Activated T-cell treated with anti-CD3 and anti-CD28 coated beads, Interleukin-2, amount 50 U/mL, for 72 hours (primary cell): ENCODE measurements at places on chromosomes 1 and 21.

- no peak for DNase-seq
These were observed 112.6 kb downstream of the PAX7 start for GRCh38 chr1:18743233-18743632.

DNA sequence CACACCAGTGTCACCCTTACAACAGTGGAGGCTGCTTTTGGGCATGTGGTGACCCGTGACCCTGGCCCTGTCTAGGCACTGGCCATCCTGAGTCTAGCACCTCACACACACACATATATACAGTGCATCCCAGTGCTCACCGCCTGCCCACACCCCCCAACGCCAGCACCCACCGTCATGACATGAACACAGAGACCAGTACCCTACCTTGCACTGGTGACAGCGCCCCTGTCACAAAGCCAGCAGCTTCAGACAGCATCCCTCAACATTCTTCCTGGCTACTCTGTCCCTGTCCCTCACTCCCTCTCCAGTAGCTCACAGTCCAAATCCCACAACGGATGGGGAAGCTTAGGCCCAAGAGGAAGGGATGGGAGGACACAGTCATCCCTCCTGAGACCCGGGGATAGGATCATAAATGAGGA lies 27.1 kb downstream of the AHDC1 start:
- no peak for DNase-seq

- no peak for DNase-seq
These were observed 388.0 kb downstream of the PLPP3 start for GRCh38 chr1:56191369-56191768.

DNA sequence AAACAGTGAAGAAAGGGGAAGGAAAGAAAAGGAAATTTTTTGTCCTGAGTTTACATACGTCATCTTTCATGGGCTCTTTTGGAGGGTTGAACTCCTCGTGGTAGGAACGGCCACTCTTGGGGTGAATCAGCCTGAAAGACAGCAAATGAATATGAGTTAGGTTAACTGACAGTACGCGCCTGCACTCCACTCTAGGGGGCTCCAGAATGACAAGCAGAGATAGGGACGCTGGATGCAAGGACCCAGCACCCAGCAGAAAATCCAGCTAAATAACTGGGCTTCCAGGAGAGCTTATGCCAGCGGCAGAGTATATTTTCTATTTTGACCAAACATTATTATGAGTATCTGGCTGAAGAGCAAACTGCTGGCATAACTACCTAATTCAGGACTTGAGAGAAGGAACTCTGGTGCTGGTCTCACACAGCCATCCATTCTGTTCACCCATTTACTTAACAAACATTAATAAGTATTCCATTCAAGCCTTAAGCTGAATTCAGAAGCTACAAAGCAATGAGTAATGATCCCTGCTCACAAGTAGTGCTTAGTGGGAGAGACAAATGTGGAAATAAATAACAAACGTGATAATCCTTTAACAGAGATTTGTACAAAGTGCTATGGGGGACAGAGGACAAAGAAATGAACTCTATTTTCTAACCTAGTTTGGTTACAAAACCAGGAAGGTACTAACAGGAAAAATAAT lies 22.1 kb downstream of the AK2 start:
- no peak for DNase-seq

- no peak for DNase-seq
These were observed 466 bp downstream of the VPS26C start for GRCh38 chr21:37266515-37267221.

- no peak for DNase-seq
These were observed 4.7 kb downstream of the CHI3L1 start for GRCh38 chr1:203181586-203182386.

DNA sequence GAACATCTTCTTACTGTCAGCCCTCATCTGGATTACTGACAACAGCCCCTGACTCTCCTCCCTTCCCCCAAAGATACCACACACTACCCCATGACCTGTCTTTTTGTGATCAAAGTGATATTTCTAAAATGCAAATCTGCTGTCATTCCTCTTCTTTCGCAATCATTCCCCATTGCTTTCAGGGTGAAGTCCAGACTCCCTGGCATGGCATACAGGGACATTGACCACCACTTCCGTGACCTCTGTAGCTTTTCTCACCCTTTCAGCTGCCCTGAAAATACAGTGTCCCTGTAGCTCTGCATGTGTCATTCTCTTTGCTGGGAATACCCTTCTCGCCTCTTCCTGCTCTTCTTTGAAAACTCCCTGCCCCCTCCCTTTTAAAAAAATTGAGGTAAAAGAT lies 4.1 kb downstream of the SERINC2 start:
- no peak for DNase-seq

GRCh38 chr21:42040411-42041180 lies 30.4 kb upstream of the ZBTB21 start:
- DNase-seq, result no peak

DNA sequence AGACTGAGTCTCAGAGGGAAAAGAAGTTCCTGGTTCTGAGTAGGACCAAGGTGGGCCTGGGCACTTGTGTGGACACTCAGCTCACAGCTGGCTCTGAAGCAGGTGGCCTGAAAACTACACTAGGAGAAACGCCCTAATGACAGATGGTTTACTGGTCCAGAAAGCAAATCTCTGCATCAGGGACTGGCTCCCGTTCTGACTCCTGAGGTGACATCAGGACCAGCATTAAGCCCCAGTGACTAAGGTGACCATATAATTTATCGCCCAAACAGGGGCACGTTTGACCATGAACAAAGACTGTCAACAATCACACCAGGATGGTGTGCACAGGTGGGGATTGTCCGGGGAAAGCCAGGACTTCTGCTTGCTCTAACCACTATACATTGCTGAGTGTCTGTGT lies 12.2 kb upstream of the CD34 start:
- no peak for DNase-seq

DNA sequence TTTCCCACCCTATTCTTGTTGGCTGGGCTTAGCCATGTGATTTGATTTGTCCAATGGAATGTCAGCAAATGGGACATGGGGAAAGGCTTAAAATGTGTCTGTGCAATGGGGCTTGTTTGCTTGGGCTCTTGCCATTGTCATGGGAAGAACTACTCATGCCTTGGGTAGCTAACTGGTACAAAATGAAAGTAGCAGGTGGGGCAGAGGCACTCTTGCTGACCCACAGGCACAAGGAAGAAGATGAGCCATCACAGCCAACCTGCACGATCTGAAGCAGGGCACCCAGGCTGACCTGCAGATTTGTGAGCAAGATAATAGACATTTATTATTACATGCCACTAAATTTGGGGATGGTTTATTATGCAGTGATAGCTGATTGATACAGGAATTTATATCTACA lies 305.9 kb upstream of the CAMK1G start:
- DNase-seq, result no peak

- peak; percentile 67 for DNase-seq
These were observed 26.9 kb downstream of the ITPKB start for GRCh38 chr1:226711976-226712741.

- no peak for DNase-seq
These were observed 98.0 kb downstream of the TGFBR3 start for GRCh38 chr1:91787919-91788318.

DNA sequence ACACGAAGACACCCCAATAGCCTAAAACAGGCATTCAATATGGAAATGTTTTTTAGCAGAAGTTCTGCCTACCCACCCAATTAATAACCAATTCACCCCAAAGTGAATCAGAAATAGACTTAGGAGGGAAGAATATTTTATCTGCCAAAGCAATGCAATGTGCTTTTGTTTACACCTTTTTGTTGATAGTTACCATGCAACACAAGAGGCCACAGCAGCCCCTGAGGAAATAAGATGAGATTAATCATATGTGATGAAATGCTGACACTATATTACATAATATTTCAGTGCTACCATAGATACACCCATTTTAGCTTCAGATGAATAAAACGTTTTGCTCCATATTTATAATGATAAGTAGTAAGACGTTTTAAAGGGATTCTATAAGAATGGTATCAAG lies 60.9 kb upstream of the RGS2 start:
- no peak for DNase-seq

DNA sequence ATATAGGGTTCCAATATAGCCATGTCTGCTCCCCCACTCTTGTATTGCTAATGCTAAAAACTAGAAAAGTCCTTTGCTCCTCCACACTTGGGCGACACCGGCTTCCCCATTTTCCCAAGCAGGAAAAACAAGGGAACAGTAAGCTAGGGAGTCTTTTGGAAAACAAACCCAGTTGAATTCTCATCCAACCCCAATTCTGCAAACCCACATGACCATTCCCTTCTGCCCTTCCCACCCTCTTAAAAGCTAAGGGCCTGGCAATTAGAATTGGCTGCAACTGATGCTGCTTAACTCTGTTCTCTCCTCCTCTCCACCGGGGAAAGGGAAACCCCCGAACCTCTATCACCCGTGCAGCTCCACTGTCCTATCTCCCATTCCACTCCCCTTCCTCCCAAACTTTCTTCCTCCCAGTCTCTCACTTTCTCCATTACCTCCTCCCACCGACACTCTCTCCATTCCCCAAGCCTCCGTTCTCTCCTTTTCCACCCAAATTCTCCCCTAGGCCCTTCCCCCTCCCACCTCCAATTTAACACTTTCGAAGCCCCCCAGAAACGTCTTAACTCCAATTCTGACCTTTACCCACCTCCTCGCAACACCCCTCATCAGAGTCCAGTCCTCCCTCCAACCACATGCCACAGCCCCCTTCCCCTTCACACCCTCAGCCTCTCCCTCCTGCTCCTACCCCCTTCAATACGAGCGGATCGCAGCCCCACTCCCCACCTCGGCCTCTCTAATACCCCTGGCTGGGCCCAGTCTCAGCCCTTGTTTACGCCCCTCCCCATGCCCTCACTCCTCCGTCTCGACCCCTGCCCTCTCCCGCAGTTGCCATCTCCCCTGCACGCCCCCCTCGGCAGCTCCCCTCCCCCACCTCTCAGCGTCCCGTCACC lies 701 bp downstream of the DEDD start:
- no peak for DNase-seq

DNA sequence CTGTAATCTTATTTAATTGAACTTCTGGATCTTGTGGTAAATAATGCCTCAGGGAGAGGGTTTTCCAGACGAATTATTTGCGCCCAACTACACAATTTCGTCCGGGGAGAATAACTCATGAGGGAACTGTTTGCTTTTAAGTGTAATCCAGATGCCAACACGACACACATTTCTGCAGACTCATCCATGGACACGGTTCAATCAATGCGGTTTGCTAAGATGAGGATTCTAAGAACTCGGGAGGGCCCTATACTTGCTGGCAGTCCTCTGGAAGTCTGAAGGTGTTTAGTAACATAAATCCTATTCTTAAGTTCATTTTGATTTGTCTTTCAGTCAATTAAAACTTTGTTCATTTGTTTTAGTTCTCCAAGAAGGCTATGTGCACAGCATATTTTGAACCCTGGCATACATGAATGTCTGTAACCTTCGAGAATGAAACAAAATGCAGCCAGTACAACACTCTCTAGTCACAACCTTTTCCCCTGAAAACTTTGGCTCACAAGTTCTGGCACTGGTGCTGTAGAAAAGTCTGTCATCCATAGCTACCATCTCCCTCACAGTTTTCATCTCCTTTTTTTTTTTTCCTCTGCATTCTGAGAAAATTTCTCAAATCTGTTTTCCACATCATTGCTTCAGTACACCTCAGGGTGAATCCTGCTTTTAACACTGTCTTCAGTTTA lies 38.8 kb downstream of the DIPK1A start:
- no peak for DNase-seq

DNA sequence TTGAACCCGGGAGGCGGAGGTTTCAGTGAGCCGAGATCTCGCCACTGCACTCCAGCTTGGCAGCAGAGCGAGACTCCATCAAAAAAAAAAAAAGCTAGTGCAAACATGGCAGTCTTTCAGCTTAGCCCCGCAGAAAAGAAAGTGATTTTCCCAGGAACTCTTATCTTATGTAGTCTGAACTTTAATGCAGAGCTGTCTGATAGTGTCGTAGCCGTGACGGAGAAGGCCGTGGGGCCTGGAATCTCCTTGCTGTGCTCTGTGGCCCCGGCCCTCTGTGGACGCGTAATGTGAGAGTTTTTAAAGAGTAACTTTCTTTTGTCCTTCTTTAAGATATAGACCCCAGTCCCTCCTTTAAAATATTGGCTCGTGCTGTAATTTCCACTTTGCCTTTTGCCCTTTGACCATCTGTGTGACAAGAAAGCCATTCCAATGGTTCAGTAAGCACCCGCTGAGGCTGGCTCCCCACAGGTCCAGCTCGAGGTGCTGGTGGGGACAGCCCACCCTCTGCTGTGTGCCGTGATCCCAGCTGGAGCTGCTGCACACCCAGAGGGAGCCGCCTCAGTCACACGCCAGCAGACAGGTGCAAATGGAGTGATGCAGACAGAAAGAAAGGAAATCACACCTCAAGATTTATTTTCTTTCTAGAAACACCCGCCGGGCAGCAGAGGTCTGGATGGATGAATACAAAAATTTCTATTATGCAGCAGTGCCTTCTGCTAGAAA lies 164.0 kb downstream of the PGBD5 start:
- no peak for DNase-seq

DNA sequence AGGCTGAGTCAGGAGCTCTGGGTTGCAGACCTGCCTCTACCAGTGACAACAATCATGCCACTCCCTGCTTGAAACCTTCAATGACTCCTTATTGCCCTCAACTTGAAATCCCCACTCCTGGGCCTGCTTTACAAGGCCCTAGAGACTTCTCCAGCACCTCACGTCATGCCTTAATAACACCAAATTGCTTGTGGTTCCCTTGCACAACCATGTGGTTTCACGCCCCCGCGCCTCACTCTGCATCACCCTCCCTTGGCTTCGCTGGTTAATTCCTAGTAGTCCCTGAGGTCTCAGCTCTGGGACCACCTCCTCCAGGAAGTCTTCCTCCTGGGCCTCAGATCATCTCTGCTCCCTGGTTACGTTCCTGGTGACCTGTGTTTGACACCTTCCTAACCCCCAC lies 33.0 kb downstream of the EPHA2 start:
- peak; percentile 46 for DNase-seq

DNA sequence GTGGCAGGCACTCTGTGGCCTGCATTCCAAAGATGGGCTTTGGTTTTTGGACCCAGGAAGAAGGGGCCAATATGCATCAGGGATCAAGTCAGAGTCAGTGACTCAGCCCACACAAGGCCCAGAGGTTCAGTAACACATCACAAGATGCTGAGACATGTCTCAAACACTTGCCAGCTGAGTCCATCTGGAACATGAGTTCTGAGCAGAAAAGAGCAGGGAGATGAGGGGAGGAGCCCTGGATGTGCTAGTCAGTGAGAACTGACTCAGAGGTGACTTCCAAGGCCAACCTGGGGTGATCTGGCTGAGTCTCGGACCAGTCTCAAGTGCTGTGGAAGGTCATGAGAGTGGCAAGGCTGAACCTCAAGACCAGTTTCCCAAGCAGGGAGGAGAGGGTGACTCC lies 150.1 kb downstream of the CDC7 start:
- no peak for DNase-seq
